ENCODE measurements at places on chromosomes 16 and 17. TPM values are rescaled to one million over a fixed set of nuclear protein-coding genes. Genes with fewer than 3 reads are reported as not detected.

The GPR142 gene
- total RNA-seq, result not detected

The DOC2A gene
- total RNA-seq, result not detected

The CAPNS2 gene
- 0.22 TPM for total RNA-seq

The CA5A gene
- not detected for total RNA-seq

The WNK4 gene
- total RNA-seq, result 0.51 TPM

All from naive thymus-derived CD4-positive, alpha-beta T cell (primary cell).